Esophagus squamous epithelium (tissue), 5 donors: ENCODE measurements at places on chromosomes 5 and 9.

GRCh38 chr5:83551821-83552220 is 80.3 kb downstream of the VCAN start:
- no peak for DNase-seq

DNA sequence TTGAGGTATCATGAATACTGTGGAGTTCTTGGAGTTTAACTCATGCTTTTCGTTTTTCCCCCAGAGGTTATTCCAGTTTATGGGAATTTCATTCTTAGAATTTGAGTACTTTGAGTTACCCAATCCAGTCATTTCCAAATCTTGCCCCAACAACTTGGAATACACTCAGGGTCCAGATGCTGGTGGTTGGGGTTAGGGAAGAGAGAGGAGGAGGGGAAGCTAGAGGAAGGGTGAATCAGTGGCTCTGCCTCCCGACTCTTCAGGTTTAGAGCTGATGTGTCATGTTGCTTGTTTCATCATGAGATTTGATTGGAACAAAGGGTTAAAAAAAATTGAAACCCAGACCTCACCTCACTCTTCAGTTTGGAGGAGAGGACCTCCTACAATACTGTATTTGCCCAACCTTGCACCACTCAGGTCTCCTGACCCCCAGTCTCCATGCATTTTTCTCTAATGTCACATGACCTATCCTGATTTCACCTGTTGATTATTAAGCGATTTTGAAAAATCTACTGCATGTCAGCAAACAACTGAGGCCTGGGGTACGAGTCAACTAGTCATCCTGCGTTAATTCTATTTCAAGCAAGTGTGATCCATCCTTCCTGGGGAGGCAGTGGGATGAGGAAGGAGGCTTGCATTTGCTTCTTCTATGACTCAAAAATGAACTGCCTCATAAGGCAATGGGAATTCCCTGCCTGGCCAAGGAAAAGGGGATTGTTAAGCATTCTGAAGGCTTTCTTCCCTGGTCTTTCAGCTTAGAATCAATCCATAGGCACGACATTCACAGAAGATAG is 6.2 kb upstream of the SLC1A3 start:
- no peak for DNase-seq

GRCh38 chr9:93677048-93677571 is 100.7 kb downstream of the PHF2 start:
- DNase-seq: no peak

- DNase-seq: no peak
Measured at GRCh38 chr9:115106642-115107041, 11.3 kb downstream of the TNC start.

GRCh38 chr9:87725900-87726709 is at the start of gene CTSL:
Gene CTSL (plus strand): TSS chr9:87726119. CDS start chr9:87727604, 1,485 bp downstream.
- DNase-seq: peak; percentile 14

DNA sequence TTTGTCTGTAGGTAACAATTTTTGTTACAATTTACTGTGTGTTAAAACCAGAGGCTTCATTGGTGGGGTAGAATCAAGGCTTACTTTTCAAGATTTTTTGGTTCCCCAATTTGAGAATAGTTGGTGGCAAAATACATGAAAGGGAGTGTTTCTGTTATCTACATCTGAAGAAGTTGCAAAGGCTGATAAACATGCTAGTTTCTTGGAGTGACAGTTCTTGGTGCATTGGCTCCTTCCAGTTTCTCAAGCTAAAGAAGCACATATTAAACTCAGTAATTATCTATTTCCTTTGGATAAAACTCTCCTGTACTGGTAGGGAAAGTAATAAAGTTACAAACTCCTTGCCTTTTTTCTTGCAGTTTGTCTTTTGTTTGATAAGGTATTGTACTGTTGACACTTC is 5.9 kb downstream of the MACIR start:
- DNase-seq: no peak

DNA sequence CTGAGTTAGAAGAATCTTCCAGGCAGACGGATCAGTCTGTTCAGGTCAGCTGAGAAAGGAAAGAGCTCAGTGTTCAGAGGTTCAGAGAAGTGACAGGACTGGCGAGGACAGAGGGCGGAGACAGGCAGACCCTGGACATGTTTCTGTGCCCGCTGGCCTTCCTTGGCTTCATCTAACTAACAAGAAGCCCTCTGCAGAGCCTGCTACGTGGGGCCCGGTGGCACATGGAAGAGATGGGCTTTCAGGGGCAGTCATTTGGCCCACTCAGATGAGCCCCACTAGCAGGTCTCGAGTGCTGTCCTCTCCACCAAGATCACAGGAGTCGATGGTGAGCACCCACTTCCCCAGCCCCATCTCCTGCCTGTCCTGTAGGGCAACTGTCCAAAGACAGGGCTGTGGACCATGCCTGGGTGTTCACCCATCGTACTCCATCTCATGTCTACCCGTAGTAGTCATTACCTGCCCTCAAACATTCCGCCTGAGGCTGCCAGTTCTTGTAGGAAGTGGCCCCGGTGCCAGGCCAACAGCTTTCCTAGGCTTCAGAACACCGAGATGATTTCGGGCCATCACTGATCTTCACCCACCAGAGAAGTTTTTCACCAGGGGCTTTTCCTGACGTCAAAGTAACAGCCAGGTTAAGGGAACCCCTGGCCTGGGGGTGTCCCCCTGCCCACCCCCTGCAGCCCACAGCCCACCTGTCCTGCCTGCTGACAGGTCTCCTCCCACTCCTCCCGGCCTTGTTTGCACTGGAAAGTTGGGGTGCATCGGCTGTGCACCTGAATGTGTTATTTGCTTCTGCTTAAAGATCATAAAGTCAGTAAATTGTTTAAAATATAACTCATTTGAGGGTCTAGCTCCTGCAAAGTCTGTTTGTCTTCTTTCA is 14.0 kb downstream of the IRX2 start:
- no peak for DNase-seq

GRCh38 chr5:31161781-31162181 is 31.7 kb upstream of the CDH6 start:
- DNase-seq: no peak

DNA sequence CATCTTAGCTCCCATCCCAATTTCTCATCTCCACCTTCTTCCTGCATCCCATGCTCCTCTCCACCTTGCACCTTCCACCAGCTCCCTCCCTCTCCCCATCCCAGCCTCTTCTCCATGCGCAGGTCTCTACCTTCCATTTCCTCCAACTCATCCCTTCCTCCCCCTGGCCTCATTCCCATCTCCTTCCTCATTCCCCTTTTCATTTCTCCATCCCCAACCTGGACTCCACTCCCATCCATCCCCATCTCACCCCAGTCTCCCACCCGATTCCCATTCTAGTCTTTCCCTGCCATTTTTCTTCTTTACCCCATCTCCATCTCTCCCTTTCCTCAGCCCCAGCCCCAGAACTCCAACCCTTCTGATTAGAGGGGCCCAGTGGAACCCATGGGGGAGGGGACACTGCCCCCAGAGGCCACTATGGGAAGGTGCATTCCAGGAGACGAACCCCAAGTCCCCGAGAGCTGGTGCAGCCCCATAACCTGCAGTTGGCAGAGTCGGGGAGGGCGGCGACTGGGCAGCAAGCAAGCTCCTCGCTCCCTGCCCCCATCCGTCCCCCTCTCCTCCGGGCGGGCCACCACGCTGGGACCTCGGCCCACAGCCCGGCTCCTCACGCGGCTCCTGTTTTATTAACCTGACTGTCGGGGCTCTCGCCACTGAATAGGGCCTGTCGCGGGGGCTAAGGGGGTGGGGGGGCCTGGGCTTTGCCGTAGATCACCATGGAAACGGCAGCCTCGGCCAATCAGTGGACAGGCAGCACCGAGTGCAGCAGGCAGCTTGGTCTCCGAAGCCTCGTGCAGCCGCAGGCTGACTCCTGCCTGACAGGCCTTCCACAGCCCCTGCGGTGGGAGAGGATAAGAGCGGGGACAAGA is 66.7 kb downstream of the PCDH1 start:
- DNase-seq: no peak

DNA sequence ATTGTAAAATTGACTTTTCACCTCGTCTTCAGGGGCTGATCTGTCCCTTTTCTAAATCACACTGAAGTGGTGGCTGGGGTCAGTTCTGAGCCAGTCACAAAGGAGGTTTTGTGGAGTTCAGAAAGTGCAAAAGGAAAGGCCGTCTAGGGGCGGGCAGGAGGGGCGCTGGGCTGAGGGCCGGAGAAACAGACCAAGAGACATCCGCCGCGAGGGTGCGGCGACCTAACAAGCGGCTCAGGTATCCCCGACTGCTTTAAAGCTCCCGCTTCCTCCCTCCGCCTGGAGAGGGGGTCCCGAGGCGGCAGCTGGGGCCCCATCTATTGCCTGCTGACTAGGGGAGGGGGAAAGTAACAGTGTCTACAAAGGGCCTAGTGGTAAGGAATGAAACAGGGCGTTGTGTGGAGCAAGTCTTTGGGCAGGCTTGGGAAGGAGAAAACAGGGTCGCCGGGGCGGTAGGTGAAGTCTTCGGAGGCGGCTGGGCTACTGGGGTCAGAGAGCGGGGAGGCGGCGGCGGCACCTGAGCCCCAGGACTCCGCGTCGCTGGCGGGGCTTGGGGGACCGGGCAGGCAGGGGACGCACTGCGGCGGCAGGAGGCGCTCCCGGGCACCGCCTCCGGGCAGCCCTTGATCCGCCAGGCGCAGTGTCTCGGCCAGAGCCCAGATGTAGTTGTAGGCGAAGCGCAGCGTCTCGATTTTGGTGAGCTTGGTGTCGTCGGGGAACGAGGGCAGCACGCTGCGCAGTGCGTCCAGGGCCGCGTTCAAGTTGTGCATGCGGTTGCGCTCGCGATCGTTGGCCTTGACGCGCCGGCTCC is 950 bp downstream of the NEUROG1 start:
- no peak for DNase-seq

DNA sequence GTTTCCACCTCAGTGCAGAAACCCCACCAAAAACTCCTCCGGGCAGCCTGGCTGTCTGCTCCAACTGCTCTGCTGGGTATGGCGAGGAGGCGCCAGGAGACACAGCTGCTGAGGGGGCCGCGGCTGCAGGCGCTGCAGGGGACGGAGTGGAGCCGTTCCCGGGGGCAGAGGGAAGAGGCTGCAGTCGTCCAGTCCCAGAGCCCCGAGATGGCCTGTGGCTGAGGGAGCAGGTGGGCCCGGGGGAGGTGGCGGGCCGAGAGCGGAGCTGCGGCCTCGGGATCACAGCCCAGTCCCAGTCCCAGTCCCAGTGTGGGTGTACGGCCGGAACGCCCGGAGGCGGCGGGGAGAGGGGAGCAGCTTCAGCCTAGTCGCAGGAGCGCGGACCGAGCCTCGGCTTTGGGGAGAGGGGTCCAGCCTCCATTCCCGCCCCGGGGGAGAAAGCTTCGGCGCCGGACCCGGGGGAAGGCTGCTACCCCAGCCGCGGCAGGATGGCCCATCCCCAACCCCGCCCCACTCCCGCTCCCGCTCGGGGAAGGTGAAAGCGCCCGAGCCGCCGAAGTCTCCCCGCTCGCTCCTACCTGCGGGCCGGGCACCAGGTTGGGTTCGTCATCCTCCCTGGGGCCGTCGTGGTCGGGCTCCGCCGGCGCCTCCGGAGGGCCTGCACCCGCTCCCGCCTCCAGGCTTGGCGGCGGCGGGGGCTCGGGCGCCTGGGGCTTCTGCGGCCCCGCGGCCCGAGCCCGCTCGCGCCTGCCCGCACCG is 513 bp downstream of the FAM193B start:
- no peak for DNase-seq

DNA sequence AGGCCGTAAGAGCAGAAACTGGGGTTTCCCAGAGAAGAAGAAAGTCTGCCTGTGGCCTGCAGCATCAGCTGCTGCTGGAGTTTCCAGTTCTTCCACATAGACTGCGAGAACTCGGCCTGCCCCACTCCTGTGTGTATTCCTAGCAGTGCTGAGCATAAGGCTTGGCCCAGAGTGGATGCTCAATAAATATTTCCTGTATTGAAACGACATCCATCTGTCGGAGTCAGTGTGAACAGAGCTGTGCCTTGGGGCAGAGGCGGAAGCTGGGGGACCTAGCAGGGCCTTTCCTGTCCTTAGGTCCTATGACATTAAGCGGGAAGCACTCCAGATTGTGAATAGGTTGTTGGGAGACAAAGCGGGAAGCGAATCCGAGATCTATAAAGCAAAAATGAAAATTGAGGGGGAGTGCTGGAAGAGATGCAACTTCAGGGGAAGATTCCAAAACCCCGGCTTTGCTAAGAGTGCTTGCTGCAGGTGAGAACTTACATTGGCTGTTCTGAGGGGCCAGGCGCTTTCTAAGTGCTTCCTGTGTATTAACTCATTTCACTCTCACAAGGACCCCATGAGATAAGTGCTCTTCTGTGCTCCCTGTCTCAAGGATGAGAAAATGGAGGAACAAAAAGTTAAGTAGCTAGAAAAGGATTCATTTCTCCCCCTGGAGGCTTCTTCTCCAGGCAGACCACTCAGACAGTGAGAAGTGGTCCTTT is 76.1 kb upstream of the CXCL14 start:
- DNase-seq: no peak

DNA sequence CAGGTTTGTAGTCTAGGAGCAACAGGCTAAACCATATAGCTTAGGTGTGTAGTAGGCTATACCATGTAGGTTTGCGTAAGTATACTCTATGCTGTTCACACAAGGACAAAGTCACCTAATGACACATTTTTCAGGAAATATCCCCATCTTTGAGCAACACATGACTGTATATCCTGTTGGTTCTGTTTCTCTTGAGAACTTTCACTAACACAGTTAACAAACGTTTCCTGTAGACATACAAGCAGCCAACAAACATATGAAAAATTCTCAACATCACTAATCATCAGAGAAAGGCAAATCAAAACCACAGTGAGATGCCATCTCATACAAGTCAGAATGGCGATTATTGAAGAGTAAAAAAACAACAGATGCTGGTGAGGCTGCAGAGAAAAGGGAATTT is 68.2 kb downstream of the NR2F1-AS1 start:
- no peak for DNase-seq

- no peak for DNase-seq
Measured at GRCh38 chr5:14097998-14098471, 45.1 kb upstream of the TRIO start.

DNA sequence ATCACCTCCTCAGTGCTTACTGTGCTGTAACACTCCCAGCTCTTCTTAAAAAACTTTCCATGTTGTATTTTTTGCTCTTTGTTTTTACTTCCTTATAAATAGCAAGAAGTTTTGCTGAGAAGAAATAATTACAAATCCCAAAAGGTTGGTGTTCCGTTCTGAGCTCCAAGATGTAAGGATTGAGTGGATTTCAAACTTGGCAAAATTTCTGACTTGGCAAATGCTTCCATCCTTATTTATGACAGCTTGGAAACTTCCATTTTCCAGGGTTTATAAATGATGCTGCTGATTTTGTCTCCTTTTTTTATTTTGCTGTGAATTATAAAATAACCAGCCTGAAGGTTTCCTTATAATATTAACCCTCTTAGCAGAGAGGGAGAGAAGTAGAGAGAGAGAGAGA is 151.9 kb downstream of the NTRK2 start:
- DNase-seq: no peak

DNA sequence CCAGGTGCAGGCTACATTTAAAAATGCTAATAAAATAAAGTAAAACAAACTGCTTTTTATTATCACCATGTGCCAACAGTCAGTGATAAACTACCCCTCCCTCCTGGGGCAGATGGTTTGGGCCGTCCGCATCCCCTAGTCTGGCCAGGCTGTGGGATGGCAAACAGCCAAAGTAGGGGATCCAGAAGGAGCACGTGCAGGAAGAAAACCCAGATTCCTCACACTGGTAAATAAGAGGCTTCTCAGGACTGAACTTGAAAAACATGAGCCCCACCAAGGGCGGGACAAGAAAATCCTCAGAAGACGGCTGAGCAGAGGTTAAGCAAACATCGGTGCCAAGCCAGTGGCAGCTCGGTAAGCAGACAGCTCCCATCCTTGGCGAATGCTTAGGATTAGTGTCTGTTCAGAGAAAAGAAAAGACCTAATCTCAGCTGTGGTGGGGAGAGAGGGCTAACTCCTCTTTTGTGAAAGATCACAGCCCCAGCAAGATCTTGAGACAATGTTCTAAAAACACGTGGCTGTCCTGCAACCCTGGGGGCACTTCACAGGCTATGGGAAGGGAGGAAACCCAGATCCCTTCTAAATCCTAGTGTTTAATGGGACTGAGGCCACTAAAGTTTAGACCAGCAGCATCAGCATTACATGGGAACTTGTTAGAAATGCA is 46.5 kb upstream of the GDNF start:
- no peak for DNase-seq
